ENCODE measurements at places on chromosomes 6 and 20.

DNA sequence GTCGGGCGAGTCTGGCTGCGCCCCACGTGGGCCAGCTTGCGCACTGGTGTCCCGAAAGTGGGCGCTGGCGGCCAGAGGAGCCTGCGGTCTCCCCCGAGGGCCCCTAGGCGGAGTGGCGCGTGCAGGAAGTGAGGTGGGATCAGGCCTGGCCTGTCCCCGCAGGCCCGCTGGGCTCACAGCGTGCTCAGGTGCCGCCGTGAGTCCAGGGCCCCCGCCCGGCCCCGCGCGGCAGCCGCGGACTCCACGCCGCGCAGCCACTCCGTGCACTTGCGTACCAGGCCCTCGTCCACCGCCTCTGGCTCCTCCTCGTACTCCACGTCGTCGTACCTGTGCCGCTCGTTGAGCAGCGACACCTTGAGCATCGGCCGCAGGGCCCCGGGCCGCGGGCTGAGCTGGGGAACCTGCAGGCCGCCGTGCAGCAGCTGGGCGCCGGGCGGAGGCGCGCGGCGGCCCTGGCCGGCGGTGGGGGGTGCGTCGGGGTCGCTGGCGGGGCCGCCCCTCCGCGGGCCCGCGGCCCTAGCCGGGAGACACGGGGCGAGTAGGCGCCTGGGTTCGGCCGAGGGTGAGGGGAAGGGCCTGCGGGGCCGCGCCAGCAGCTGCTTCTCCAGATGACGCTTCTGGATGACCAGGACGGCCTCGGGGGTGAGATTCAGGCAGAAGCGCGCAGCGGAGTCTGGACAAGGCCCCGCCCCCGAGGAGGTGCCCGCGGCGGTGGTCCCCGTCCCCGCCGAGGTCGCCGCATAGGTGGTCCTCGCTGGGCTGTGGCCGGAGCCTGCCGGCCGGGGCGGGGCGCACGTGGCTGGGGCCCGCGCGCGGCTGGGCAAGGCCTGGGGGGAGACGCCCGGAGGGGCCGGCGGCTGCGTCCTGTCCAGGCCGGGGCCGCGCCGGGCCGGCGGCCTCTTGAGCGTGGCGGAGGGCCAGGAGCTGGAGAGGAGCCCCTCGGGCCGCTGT is 835 bp downstream of the PRR18 start:
- no peak for DNase-seq

DNA sequence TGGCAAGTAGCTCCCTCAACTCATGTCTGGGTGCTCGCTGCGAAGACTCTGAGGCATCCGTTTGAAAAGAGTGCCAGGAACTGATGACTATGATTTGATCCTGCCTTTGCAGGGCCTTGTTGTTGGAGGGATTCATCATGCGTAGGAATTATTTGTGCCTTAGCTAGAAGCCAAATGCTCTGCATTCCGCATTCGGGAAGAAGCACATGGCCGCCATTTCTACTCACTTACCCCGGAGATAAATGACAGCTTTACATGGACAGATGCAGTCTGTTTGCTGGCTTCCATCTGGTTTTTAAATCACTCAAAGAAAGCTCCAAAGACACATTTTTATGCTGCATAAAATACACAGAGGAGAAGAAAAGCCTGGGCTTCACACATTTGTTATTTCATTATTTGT is 363.3 kb upstream of the CDH4 start:
- no peak for DNase-seq

GRCh38 chr6:90078513-90079289 is 184.4 kb downstream of the GJA10 start:
- DNase-seq: no peak

DNA sequence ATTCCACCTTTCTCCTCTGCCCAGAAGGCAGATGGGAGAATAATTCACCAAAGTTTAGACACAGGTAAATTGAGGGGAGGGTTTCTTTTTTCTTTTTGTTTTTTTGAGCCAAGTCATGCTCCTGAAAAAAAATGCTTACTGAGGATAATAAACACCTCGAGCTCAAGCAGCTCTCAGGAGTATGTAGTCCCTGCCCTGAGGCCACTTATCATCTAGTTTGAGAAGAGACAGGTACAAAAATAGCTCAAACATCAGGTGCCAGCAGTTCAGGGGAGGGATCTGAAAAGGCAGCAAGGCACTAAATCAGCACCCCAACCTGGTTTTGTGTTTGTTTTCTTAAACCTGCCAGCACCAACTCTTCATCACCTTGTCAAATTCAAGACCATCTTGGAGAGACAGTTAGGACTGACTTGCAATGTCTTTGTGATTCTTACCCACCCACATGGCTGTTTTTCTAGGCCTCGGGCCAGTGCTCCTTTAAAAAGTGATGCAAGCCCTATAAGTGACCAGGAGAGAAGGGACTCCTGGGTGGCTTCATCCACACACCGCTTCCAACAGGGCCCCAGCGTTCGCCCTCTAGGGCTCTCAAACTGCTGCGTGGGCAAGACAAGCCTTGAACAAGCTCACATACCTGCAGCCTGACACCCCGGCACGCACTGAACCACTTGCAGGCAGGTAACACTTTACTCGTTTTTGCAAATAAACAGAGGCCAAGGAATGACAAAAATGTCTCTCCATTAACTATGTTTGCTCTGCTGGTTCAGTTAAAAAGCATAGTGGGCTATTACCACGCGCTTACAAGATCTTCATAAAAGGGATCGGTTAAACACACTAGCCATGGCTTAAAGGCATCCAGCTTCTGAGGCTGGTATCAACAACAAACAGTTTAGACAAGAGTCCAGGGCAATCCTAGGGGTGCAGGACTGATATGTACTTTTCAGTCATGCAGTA is 13.9 kb downstream of the JAG1 start:
- DNase-seq: no peak

- DNase-seq: no peak
These were observed 55.0 kb downstream of the TOX2 start for GRCh38 chr20:43969501-43970182.

DNA sequence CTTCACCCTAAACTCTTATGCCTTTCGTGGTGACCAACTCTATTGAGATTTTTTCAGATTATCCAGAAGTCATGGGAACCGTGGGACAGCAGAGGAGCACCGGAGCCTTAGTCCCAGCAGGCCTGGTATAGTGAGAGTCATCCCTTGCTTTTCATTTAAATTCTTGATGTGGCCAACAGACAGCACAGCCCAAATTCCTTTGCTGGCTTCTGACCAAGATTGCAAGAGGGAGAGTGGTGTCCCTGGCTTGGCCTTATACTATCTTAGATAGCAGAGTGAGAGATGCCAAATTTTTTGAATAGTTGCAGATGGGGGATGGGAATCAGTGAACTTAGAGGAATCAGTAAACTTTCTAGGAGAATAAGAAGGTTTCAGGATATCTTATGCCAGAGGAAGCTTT is 7.8 kb downstream of the STX11 start:
- no peak for DNase-seq

GRCh38 chr6:165223736-165224135 is 85.7 kb downstream of the C6orf118 start:
- DNase-seq: no peak

DNA sequence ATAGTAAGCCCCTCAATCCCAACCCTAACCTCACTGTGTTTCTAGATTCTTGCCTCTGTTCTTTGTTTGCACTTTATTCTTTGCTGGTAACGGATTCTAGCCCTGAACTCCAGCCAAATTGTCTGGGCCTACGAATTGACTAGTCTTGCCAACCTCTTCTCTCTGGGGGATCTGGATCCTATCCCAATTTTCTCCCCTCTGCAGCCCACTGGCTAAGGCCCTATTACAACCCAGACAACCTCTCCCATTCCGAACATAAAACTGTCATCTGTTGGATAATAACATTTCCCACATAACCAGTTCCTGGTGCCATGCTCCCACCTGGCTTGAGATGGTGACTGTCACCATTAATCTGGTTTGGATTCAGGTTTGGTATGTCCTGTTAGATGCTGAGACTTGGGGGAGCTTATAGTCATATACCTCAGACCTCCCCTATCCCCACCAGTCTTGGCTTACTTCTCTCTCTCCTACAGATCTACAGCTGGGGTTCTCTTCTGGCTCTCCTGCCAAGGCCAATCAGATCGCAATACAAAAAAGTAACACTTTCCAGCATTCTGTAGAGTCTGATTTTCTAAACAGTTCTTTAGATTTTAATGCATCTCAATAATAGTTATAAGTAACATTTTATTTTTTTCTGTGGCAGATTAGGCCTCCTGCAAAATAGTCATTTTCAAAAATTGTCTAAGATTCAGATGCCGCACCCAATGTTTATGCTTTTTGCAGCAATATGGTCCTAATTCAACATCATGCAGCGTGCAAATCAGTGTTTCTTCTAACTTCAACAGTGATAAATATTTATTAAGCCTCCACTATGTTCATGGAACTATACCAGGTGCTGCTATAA is 29.8 kb upstream of the AHI1 start:
- no peak for DNase-seq

DNA sequence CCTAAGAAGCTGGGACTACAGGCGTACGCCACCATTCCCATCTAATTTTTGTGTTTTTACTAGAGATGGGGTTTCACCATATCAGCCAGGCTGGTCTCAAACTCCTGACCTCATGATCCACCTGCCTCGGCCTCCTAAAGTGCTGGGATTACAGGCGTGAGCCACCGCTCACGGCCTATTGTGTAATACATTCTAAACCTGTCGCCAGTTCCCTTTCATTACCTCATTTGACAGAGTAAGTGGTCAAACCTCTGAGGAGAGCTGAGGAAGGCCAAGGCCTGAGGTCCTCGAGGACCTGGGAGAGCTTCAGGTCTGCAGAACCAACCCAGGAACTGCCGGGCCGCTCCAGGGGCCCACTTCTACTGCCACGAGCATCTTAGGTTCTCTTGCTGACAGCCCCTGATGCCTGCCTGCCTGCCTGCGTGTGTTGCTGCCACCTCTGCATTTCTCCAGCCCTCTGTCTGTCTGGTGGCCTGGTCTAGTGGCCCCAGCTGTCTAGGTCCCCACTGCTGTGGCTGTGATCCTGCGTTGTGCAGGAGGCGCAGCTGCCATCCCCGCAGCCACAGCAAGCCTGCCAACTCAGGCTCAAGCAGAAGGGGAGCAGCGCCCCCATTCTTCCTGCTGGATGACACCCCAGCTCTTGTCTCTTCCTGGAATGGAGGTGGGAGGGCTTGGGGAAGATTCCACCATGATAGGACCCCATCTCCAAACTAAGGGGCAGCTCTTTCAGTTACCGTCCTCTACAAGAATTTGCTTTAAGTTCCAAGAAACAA is 45.3 kb downstream of the PRR18 start:
- no peak for DNase-seq

- no peak for DNase-seq
These were observed 15.6 kb downstream of the SNX5 start for GRCh38 chr20:17952692-17953684.

GRCh38 chr20:19907326-19908056 is 109.7 kb upstream of the NAA20 start:
- DNase-seq: no peak

DNA sequence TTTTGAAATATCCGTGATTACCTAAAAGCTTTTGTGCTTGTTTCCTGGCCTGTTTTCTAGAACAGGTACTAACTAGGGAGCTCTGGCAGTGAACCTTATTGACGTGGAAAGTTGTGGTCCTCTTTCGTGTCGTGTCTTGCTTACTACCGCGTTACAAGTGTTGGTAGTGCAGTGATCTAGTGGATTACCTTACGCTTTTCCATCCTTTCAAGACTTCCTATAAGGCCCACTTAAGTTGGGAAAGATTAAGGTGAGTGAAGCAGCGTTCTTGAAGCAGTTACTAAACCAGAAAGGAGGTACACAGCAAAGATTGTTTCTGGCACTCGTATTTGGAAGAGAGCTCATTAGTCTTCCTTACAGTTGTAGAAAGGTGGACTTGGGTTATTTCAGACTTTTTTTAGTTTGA is 1.9 kb downstream of the PNRC1 start:
- DNase-seq: no peak

- no peak for DNase-seq
These were observed 34.0 kb upstream of the FAM83C start for GRCh38 chr20:35326021-35326739.

DNA sequence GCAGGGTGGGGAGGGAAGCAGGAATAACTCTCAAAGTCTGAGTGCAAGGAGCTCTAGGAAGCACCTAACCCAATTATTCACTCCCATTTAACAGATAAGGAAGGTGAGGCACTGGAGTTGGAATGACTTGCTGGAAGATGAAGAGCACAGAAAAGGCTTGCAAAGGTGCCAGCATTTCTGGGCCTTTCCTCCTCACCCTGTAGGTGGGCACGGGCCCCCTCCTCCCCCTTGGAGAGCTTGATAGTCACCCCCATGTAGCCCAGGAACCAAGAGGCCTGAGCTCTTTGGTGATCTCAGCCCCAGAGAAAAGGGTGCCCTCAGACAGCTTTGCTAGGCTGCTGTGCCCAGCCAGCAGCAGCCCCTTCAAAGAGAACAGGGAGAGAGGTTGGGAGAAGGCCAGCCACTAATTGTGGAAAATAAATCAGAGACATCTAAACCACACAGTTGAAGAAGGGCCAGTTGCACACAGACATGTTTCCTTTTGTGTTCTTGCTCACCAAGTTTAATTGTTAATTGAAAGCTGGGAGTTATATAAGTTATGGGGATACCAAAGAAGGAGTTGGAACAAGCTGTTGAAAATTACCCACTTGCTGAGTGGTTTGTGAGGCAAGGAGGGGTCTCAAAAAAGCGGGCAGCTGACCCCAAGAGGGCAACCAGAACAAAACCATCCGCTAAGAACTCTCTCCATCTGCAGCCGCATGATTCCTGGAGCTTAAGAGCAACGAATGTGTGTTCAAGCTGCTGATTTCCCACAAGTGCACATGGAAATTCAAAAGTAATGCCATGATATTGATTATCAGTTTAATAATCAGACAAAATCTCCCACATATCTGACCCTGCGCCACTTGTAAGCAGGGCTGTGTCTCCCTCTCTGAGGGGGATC is 77.0 kb downstream of the MRPL14 start:
- no peak for DNase-seq

DNA sequence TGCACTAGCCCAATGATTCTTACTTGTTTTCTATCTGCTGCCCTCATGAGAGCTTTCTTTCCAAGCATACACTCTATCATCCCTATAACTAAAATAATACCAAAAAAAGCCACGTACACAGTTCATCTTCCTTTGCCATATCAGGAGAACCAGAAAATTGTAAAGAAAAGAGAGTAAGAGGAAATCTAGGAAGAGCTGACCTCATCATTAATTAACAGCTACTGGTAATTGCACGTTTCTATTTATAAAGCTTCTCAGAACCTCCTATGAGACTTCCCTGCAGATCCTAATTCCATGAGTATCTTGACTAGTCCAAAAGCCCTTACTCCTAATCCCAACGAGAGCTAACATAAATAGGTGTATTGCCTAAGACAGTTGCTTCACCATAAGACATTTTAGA is 191.5 kb upstream of the RNF217 start:
- no peak for DNase-seq

DNA sequence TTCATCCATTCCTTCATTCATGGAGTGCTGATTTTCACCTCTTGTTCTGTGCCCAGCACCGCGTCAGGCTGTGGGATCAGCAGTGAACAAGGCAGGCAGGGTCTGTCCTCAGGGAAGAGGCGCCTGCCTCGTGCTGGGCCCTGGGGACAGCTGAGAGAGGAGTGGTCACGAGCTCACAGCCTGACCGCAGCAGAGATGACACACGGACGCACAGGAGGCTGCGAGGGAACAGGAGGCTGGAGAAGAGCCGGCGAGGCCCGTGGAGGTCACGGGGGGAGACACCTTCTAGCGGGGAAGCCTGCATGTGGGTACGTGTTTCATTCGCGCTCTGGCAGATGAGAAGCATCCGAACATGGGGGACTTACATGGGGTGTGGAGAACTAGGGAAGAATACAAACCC is 27.5 kb downstream of the PXDC1 start:
- no peak for DNase-seq
